T-cell (primary cell): ENCODE measurements at places on chromosomes 12 and 14. TPM values are rescaled to one million over a fixed set of nuclear protein-coding genes. Genes with fewer than 3 reads are reported as not detected.
A peak's percentile ranks its signal among the peaks of the same experiment; 100 is the strongest.

- no peaks in the 10 kb centered on the region for H3K27me3 ChIP-seq
- H3K4me1 ChIP-seq: peaks cover 91% of the 10 kb centered on the region
- peak overlapping the region; percentile 85 for H3K4me3 ChIP-seq
- no peak for DNase-seq
Observed at GRCh38 chr12:53219292-53219955, 12.4 kb upstream of the ITGB7 start.

- no peak overlapping the region for H3K4me3 ChIP-seq
- H3K4me1 ChIP-seq: peaks cover 43% of the 10 kb centered on the region
- DNase-seq: no peak
- H3K27ac ChIP-seq: no peak overlapping the region
- no peaks in the 10 kb centered on the region for H3K27me3 ChIP-seq
- peaks cover 100% of the 10 kb centered on the region for H3K36me3 ChIP-seq
Observed at GRCh38 chr14:100118396-100119011, 40.9 kb downstream of the DEGS2 start.

DNA sequence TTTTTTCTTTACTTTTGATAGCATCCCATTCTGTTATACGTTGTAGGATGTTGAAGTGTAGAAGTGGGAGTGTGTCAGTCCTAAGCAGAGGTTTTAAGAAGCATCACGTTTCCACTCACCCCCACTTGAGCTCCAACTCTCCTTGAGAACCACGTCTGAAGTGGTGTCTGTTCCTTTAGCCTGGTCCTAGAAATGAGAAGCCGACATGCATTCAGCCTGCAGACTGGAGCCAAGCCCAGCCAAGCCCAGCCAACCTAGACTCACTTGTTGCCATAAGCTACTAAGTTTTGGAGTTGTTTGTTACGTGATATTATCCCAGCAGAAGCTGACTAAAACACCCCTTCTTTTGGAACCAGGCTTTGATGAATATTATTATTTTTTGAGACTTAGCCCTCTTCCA, 4.4 kb upstream of the ELK3 start:
- H3K27ac ChIP-seq: no peak overlapping the region
- no peak overlapping the region for H3K4me3 ChIP-seq
- H3K36me3 ChIP-seq: no peaks in the 10 kb centered on the region
- no peak for DNase-seq
- peaks cover 5% of the 10 kb centered on the region for H3K4me1 ChIP-seq

- H3K4me3 ChIP-seq: no peak overlapping the region
- no peak overlapping the region for H3K27ac ChIP-seq
- H3K4me1 ChIP-seq: peaks cover 2% of the 10 kb centered on the region
Observed at GRCh38 chr12:124595444-124595843, 28.0 kb upstream of the NCOR2 start.

DNA sequence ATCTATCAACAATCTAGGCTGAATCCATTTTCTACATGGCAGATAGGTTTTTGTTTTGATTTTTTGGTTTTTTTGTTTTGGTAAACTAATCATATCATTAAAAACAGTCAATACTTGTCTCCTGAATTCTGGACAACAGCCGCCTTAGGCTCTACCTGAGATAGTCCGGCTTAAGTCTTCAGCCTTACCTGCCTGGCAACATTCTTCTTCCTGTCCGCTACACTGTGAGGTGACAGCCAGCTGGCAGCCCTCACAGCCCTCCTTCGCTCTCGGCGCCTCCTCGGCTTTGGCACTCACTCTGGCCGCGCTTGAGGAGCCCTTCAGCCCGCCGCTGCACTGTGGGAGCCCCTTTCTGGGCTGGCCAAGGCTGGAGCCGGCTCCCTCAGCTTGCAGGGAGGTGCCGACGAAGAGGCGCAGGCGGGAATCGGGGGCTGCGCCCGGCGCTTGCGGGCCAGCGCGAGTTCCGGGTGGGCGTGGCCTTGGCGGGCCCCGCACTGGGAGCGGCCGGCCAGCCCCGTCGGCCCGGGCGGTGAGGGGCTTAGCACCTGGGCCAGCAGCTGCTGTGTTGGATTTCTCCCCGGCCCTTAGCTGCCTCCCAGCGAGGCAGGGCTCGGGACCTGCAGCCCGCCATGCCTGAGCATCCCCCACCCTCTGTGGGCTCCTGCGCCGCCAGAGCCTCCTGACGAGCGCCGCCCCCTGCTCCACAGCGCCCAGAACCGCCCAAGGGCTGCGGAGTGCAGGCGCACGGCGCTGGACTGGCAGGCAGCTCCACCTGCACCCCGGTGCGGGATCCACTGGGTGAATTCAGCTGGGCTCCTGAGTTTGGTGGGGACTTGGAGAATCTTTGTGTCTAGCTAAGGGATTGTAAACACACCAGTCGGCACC, 49.0 kb downstream of the MDGA2 start:
- H3K27me3 ChIP-seq: no peaks in the 10 kb centered on the region
- H3K36me3 ChIP-seq: no peaks in the 10 kb centered on the region
- H3K4me1 ChIP-seq: no peaks in the 10 kb centered on the region
- no peak overlapping the region for H3K4me3 ChIP-seq
- H3K27ac ChIP-seq: no peak overlapping the region

GRCh38 chr14:99524091-99524661, 43.0 kb downstream of the CCNK start:
- no peak overlapping the region for H3K4me3 ChIP-seq
- H3K27ac ChIP-seq: no peak overlapping the region
- H3K36me3 ChIP-seq: no peaks in the 10 kb centered on the region
- H3K27me3 ChIP-seq: peaks cover 2% of the 10 kb centered on the region
- DNase-seq: no peak

The CYP27B1 gene
- total RNA-seq: 1.5 TPM
